ENCODE measurements at places on chromosomes 2 and 18. TPM values are rescaled to one million over a fixed set of nuclear protein-coding genes. Genes with fewer than 3 reads are reported as not detected.
A peak's percentile ranks its signal among the peaks of the same experiment; 100 is the strongest.

The NDUFS1 gene
- 388 TPM for total RNA-seq

The SPEG gene
- total RNA-seq = 90.8 TPM

The TLX2 gene
- total RNA-seq = not detected

The MYO5B gene
- 10.2 TPM for total RNA-seq

The RNF125 gene
- total RNA-seq = 1.7 TPM

The C2orf72 gene
- 0.08 TPM for total RNA-seq

The FKBP1B gene
- total RNA-seq = 8.5 TPM

DNA sequence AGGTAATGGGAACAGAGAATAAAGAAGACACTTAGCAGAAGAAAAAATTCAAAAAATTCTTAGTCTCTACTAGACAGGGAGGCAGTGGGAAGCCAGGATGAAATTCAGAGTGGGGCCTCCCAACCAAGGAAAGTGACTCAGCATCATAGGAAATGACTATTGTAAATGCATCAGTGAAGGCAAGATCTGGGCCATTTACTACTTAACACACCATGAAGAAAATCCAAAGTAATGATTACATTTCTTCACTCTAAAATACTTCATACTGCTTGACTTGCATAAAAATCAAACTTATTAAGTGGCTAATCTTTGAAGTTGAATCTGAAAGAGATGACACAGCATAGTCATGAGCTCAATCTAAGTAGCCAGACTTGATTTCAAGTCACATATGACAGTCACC is 405.8 kb upstream of the SLC39A10 start:
- DNase-seq = no peak

DNA sequence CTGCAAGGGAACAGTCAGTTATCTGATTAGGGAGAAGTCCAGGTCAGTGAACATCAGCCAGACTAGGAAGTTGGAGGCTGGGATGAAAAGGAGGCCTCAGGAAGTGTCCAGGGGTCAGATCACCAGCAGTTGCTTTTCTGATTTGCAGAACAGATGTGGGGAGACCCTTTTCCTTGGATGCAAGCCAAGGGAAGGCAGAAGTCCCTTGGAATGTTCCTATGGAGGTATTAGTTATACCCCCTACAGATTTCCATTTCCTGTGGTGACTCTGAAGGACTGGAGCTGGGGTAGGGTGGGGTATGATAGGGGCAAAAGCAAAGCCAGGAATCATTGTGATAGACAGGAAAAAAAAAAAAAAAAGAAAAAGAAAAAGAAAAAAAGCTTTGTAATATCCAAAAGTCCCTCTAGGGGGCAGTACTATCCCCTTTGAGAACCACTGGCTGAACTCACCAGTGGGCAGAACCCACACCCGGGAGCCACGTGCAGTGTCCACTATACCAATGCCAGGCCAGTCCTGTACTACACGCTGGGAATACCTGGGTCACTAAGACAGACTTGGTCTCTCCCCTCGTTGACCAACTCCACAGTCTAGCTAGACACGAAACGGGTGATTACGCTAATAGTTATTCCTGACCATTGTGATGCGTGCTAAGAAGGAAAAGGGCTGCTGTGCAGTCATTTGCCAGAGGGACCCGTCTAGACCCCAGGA is 7.4 kb downstream of the DYSF start:
- DNase-seq = peak; percentile 59

DNA sequence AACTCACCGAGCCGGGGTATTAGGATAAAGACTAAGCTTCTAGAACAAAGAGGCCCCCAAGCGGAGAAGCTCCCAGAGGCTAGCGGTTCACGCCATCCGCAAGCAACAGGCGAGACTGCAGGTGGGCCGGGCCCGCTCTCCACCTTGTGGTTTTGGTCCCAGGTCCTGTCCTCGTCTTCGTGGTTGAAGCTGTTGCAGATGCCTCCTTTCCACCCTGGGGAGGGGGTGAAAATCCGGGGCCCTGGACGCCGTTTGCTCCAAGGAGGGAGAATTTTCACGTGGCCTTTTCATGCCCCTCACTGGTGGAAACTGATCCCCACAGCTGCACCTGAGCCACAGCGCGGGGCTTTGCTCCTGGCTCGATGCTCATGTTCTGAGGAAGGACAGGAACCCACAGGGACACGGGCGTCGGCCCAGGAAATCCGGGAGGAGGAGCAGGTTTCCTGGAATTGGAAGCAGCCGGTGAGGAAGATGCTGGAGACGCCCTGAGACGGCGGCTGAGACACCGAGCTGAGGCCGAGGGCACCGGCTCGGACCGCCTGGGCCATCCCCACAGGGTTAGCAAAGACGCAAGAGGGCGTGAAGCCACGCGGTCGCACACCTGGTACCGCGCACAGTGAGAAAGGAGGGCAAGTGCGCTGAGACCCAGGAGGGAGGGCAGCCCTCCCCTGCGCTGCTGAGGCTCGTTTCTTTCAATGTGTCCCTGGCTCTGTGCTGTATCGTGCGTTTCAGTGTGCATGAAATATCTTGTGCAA is 54.7 kb upstream of the SALL3 start:
- no peak for DNase-seq

DNA sequence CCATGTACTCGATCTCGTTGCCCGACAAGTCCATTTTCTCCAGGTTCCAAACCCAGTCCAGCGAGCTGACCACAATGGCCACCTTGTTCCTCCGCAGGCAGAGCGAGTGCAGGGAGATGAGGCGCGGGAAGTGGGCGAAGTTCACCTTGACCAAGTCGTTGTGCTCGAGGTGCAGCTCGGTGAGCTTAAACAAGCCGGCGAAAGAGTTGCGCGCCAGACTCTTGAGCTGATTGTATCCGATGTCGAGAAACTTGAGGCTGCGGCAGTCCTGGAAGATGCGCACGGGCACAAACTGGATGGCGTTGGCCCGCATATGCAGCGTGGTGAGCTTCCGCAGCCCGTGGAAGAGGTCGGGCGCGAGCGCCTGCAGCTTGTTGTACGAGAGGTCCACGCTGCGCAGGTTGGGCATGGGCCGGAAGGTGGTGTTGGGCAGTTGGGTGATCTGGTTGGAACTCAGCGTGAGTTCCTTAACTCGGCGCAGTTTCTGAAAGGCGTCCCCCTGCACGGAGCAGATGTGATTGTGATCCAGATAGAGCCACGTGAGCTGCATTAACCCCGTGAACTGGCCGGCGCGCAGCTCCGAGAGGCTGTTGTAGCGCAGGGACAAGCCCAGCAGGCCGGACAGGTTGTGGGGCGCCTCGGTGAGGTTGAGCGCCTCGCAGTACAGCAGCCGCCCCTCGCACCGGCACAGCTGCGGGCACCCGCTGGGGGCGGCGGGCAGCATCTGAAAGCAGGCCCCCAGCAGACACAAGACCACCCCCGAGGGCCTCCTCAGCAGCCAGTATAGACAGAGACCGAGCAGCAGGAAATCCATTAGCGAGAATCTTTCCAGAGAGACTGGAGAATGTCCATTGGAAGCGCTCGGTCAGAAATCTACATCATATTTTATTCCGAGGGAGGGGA is 1.3 kb downstream of the LRRTM1 start:
- DNase-seq = no peak

- DNase-seq = no peak
Observed at GRCh38 chr2:213995400-213996105, 415.3 kb upstream of the VWC2L start.

- no peak for DNase-seq
Observed at GRCh38 chr2:152485954-152486736, 151.2 kb downstream of the FMNL2 start.

DNA sequence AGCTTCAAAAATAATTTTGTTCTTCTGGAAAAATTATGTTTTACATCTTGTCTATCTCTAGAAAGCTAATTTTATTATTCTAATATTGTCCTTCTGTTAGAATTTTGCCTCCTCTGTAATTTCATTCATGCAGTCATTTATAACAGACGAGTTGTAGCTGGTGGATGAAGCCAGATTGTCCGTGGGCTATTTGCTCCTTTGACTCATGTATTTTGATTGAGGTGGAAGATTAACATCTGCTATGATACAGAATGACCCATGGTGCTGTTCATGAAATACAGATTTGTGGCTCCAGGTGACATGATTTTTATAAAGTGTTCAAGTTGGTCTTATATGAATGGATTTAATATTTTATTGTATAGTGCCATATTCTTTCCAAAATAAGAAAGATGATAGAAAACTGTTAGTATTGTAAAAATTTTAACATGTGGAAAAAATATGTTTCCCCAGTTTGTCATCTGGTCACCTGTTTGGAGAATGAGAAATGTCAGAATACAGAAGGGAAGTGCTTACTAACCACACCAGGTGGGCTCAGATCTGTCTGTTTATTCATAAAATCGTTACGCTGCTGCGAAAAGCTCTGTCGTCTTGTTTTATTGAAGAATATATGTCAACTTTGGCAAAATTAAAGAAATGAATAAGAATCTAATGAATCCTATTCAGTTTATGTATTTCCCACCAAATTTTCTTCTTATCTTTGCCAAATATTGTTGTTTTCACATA is 20.4 kb upstream of the L3MBTL4 start:
- no peak for DNase-seq

DNA sequence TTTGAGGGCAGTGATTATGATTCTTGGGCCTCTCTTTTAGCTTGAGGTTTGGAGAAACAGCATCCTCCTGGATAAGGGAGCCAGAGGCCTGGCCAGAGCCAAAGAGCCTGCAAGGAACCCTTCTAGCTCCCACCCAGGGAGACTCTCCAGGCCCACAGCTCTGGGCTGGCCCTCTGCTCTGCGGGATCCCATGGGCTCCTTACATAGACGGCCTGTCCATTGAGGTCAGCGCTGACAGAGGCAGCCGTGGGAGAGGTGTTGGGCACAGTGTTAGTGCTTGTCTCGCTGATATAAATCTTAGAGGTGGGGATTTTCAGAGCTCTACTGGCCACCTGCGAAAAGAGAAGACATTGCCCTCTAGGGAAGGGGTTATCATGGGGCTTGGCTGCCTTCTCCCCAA is 67.2 kb downstream of the XDH start:
- DNase-seq = no peak

DNA sequence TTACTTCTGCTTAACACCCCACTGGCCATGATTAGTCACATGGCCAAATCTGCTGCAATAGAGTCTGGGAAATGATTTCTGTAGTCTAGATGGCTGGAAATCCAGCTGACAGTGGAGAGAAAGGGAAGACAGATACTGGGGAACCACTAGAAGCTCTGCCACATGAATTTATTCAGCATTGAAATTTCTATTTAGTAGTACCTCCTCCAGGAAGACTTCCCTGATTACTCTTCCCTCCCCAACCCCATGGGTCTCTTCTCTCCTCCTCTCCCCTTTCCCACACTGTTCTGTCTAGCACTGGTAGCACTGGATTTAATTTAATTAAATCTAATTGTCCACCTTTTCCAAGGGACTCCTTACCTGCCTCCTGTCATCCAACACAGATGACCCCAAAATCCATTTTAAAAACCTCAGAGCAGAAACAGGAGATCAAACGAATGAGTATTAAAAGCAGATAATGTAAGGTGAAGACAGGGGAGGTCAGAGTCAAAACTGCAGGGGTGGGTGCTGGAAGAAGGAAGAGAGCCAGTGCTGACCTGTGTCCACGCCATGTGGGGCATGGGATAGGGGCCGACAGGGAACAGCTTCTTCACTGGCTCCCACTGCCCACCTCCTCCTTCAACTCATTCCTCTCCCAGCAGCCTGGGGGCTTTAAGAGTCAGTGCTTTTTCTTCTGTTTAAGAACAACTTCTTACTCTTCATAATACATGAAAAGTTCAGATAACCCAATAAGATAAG is 169.2 kb upstream of the HS6ST1 start:
- peak; percentile 23 for DNase-seq

DNA sequence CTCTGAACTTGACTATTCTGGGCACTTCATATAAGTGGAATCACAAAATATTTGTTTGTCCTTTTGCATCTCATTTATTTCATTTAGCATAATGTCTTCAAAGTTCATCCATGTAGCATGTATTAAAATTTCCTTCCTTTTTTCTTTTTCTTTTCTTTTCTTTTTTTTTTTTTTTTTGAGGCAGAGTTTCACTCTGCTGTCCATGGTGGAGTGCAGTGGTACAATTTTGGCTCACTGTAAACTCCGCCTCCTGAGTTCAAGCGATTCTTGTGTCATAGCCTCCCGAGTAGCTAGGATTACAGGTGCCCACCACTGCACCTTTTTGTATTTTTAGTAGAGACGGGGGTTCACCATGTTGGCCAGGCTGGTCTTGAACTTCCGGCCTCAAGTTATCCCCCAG is 11.9 kb downstream of the ATP8B1 start:
- DNase-seq = no peak

DNA sequence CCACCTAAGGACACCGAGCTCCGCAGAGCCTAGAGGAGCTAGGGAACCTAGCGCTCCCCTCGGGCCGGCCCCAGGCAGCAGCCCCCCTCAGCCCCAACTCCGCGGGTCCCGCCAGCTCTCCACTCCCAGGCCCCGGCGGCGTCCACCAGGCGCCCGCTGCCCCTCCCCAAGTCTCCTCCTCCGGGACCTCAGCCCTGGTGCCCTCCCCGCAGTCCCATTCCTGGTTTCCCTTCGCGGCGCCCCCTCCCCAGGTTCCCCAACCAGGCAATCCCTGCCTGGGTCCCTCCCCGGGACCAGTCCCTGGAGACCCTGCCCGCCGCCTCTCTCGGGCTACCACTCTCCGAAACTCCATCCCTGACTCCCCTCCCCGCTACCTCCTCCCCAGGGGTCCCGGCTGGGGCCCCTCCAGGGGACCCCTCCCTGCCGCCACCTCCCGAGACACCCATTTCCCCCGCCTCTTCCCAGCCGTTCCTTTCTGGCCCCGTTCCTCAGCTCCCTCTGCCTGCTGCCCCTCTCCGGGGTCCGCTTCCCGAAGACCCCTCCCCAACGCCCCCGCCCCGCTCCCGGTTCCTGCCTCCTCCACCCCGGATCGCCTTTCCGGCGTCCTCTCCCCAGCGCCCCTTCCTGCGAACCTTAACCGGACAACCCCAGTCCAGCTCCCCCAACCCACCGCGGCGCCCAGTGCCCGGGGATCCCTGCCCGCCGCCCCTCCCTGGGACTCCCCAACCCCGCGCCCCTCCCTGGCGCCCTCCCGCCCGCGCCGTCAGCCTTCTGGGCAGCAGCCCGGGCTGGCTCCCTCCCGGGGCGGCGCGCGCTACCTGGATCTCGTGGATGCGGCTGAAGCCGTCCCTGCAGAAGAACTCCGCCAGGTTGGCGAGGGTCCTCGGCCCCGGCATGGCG is 678 bp downstream of the CYP27C1 start:
- DNase-seq = no peak

DNA sequence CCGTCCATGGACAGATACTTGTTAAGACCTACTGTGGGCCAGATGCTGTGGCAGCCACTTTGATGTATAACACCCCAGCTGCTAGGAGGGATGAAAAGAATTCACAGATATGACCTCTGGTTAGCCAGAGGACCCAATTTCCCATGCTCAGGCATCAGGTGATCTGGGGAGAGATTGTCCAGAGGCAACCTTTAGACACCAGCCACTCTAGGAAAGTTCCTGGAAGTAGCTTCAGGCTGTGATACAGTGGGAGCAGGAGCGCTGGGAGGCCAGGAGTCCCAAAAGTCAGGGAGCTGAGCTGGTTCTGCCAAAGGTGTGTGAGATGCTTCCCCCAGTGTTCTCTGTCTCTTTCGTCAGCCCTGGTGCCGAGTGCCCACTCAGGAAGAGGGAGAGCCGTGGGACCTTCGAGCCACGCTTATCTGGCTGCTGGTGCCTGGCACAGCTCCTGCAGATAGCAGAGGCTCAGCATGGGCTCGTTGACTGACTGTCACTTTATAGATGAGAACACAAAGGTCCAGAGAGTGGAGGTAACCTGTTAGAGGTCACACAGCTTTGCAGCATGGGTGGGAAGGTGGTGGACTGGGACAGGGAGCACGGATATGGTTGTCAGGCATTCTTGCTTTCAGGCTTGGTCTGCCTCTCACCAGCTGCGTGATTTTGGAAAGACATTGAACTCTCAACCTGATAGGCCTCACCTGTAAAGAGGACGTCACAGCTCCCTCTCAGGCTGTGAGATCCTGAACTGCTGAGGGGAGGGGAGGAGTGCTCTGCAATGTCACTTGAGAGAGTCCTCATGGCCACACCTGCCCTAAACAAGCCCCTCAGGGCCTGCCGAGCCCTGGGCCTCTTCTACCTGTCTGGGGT is 7.8 kb upstream of the RALB start:
- no peak for DNase-seq
